ENCODE measurements at places on chromosomes 16 and 17.

- DNase-seq, result no peak
Measured at GRCh38 chr16:86850670-86851069, 272.3 kb downstream of the FOXL1 start.

- DNase-seq, result peak; percentile 69
Measured at GRCh38 chr17:76240461-76241203, at the start of gene RNF157. Gene RNF157, minus strand, starts transcription at chr17:76240493. Its CDS starts 253 bp downstream, at chr17:76240240.

DNA sequence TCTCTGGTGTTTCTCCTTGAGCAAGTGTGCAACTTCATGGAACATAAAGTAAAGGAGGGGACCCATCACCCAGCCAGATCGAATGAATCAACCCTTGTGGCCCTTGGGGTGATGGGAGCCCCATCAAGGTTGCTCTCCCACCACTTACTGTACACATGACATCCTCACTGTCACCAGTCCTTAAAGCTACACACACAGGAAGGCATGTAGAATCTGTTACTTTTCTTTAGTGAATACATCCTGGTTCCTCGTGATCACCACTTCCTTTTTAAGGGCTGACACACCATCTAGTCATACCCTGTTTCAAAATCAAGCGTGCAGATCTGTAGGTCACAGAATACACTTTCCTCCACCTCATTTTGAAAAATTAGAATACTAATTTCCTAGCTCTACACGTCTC lies 22.6 kb upstream of the MPHOSPH6 start:
- peak; percentile 67 for DNase-seq

GRCh38 chr16:46907061-46907774 lies 23.1 kb downstream of the GPT2 start:
- DNase-seq, result no peak

DNA sequence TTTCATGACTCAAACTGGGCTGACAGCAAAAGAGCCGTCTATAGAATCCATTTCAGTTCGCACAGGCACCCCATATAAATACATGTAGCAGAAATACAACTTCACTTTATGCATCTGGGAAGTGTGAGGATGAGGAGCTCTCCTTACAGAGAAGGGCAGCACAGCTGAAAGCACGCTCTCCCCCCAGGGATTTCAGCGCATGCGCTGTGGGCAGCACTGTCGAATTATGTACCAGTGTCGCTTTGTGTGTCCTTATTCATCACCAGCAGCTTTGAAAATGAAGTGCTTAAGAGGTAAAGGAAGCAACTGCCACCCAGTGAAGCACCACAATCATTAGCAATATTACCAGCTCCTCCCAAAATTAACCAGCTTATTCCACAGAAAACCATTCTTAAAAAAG lies 39.9 kb downstream of the CEP95 start:
- no peak for DNase-seq

- DNase-seq, result peak; percentile 48
Measured at GRCh38 chr16:2032285-2033056, 5.8 kb downstream of the NHERF2 start.

GRCh38 chr17:48374650-48375230 lies 55.3 kb downstream of the SKAP1 start:
- DNase-seq, result no peak

DNA sequence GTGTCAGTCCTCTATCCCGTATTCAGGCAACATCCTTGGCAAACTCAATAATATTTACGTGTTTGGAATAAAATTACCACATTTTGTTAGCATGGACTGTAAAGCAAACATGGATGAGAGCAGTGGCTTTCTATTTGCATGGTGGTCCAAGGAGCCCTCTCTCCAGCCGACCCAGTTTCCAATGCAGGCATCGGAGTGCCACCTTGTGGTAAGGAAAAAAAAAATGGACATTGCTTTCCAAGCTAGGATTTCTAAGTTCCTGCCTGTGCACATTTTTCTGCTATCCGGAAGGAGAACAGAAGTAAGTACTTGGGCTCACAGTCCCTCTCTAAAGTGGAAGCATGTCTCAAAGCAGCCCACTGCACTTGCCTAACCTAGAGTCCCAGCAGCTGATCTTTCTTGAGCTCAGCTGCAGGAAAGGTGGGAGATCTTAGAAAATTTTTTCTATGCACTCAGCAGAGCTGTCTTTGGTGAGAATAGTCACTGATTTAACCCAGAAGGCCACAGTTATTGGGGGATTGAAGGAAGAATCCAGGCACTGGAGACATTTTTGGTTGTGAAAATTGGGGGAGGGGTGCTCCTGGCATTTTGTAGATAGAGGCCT lies 46.0 kb upstream of the ERCC4 start:
- no peak for DNase-seq

DNA sequence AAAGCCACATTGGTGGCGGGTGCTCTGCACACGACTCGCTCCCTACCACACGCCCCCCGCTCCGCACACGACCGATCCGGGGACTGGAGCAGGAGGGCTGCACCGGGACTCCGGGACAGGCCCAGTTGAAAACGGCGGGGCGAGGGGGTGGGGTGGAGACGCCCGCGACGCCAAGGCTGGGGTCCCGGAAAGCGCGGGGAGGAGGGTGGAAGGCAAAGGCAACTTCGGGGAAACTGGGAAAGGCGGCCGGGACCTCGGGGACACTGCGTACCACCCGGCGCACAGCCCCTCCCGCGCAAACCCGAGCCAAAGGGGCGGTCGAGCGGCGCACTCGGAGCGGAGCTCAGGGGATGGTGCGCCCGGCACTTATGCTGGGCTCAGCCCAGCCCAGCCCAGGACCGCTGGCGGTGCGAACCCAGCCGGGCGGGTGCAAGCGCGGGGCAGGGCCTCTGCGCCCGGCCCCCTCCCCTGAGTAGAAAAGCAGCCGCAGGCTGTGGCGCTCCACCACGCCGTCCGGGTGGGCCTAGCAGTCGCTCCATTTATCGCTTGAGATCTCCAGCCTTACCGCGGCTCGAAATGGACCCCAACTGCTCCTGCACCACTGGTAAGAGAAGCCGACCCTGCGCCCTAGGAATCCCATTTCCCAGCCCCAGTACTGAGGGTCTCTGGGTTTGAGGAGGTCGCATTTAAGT lies at the start of gene MT1M:
Gene MT1M (plus strand): TSS at position 504 of the 692 bp plus-strand sequence. CDS start 73 bp downstream, at position 577.
- DNase-seq, result peak; percentile 31

GRCh38 chr16:57462978-57463362 lies 491 bp downstream of the POLR2C start:
- no peak for DNase-seq

GRCh38 chr17:43524945-43525575 lies 21.1 kb downstream of the ETV4 start:
- no peak for DNase-seq

All from AG08395 (cell line).